ENCODE measurements at places on chromosomes 2 and 18.
A peak's percentile ranks its signal among the peaks of the same experiment; 100 is the strongest.

- DNase-seq = no peak
Measured at GRCh38 chr2:240499309-240500301, 58.2 kb downstream of the ANKMY1 start.

GRCh38 chr2:64655018-64655664 is 1.4 kb upstream of the SERTAD2 start:
- no peak for DNase-seq

GRCh38 chr2:223404616-223405015 is 197.5 kb downstream of the SCG2 start:
- no peak for DNase-seq

DNA sequence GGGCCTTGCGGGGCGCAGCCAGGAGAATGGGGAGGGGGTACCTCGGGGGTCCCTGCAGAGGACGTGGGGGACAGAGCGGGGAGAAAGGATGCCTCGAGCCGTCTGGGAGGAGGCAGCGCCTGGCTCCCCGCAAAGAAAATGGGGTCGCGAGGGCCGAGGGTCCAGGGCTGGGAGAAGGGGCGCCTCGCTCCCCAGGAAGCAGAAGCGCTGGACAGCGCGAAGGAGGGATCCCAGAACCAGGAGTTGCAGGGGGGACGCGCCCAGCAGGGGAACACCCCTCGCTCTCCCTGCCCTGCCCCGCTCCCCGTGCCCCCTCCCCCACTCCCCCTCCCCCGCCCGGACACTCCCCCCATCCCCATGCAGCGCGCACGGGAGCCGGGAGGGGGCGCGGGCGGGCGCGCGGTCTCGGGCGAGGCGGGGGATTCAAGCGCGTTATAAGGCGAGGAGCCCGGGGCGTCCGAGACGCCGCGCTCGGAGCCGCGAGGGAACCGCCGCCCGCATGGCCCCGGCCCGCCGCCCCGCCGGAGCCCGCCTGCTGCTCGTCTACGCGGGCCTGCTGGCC is at the start of gene ERFE:
TSS of gene ERFE (plus strand) at position 462 of the 562 bp plus-strand sequence. CDS start at position 500, 38 bp downstream.
- no peak for DNase-seq

- no peak for DNase-seq
Measured at GRCh38 chr2:1046067-1046466, 95.4 kb downstream of the SNTG2 start.

DNA sequence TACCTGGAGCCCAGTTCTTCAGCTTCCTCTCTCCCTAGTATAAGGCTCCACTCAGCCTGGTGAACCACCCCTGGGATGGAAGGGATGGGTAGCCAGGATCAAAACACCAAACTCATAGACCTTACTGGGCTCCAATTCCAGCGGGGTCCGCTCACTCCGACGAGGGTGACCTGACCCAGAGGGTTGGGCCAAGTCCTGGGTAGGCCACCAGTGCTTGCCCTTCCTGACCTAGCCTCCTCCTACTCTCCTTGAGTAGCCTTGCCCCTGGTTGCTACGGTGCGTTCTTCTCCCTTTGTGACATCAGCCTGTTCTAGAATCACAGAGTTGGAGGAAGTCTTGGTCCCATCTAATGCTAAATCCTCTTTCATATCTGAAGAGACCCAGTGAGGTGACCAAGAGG is 537 bp upstream of the STAT4 start:
- peak; percentile 2 for DNase-seq

DNA sequence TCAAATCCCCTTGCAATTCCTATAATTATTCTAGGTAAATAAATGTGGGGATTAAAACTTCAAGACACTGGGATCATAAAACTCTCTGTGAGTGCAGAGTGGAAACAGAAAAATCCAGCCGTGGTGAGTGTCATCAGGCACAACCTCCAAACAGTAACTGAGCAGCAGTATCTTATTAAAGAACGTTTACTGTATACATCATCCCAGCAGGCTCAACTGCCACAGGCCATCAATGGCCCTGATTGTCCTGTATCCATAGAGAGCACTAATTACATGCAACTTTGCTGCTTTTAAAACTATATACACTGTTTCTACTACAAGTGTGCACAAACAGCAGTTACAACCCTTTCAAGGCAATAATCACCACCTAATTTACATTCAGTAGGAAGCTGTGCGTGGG is 23.9 kb downstream of the GAREM1 start:
- DNase-seq = no peak

DNA sequence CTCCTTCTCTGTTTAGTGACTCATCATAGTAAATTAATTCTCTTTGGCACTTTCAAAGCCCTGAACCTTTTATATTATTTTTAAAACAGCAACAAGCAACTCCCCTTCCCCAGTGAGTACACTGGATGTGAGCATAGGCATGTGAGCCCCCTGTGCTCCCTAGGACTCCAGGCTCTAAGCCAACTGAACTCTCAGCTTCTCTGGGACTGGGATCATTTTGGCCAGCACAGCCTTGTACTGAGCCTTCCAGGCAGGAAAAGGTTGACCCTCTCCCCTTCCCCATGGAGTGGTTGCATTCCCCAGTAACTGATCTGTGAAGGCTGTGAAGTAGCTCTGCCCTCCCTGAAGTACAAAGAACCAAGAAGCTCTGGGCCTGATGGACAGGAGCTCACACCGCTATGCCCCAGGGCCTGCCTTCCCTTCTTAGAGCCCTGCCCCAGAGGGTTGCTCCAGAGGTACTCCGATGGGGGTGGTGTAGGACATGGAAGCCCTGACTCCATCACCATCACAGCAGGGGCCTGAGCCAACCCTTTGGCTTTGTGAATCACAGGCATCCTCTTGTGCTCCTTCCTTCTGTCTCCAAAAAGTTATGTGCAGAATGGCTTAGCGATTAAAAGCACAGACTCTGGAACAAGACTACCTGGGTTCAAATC is 57.8 kb downstream of the ADD2 start:
- DNase-seq = no peak

DNA sequence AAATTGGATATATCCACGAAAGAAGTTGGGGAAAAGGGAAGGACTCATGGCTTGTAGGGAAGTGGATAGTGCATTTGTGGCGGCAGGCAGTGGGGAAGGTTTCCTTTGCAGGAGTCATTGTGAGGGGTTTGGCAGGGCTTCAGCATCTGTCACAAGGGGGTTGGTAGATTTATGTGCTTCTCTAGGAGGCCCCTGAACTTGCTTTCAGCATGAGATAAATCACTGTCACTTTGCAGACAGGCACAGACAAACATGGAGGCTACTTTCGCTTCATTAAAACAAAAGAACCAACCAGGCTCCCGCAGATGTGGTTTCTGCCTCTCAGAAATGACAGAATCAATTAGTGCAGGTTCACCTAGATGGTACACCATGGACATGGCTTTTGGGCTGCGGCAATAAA is 340.7 kb downstream of the TGIF1 start:
- no peak for DNase-seq

DNA sequence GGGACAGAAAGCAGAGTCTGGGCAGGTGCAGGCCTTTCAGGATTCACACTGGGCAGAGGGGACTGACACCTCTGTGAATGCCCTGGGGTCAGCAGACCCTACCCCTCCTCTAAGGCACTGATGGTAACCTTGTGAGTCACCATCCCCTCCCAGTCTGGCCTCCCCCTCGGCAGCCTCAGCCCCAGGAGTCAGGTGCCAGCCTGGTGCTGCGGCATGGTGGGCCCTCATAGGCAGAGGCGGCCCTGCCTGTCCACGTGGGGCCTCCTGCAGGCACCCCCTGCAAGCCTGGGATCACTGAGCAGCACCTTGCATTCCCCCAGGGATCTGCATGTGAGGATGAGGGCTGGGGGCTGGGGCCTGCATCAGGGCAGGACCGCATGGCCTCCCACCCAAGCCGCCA is 4.8 kb upstream of the GPR17 start:
- DNase-seq = no peak

GRCh38 chr18:79782566-79783308 is 15.0 kb upstream of the KCNG2 start:
- no peak for DNase-seq

GRCh38 chr18:79457652-79458051 is 61.9 kb downstream of the NFATC1 start:
- DNase-seq = no peak

DNA sequence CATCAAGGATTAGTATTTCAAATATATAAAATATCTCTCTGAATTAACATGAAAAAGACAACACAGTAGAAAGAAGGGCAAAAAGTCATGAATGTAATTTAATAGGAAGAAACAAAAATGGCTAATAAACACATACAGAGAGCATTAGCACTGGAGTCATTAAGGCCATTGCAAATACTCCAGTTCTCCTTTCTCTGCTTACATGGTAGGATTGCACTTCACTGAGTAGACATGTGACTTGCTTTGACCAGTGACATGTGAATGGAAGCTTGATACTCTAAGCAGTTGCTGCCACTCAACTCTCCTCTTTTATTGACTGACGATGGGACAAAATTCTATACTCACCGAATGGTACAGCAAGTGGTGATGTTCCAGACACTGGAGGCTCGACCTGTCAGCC is 153.9 kb upstream of the LGALSL start:
- no peak for DNase-seq

DNA sequence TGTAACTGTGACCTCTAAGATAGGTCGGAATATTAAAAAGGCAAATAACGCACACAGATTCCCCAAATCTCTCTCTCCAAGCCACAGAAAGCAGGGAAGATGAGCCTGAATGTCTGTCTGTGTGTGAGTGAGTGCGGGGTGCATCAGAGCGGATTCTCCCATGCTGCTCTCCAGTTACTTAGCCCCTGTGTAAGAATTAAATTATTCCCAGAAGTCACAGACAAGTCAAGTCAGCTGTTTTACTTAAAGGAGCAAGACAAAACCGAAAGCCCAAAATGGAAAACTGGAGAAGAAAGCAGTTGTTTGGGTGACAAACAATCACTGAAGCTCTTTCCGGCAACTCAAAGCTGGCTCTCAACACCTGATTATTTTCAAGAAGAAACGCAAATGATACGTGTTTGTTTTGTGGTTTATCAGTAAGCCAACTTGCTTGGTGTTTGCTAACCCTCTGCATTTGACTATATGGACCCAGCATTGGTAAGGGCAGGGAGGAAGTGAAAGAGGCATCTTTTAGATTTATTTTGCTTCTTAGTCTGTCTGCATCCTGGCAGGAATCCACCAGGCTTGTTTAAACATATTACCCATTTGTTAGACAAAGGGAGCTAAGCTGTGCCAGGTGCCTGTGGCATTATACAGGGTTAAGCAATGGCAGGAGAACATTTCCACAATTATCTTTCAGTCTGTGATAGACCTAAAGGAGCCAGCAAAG is 121.5 kb upstream of the CREB1 start:
- DNase-seq = no peak

- no peak for DNase-seq
Measured at GRCh38 chr18:55504808-55505207, 83.2 kb downstream of the TCF4 start.

GRCh38 chr18:59484561-59485328 is 125.7 kb upstream of the LMAN1 start:
- DNase-seq = no peak

DNA sequence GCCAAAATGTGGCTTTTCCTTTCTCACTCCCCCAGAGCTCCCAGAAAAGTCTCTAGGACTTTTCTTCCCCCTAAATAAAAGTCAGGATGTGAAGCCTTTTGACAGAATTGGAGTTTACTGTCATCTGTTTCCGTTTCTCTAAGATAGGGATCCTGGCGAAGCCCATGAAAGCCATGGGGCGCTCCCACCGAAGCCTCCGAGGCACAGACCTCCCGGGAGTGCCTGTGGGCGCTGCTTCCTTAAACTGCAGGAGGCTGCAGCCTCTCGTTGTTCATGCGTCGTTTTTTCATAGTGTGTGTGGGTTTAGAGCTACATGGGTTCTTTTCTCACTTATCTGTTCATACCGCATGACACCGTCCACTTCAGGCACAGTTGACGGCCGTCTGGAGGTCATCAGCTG is 56.8 kb downstream of the ASAP2 start:
- no peak for DNase-seq

DNA sequence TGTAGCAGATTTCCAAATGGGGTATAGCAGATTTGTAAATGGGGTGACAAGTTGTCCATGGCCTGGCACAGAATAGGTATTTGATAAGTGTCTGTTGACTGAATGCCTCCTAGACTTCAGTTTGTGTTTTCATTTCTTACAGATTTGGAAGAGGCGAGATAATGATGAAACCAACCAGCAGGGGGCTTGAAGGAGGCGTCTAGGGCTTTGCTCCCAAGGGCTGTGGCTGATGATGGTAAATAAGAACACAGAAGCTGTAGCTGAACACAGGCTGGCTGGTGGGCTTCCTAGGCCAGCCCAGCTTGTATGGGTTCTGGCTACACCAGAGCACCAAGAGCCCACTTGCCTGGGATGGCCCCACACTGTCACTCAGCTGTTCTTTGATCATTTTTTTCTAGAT is 19.4 kb downstream of the SFTPB start:
- DNase-seq = no peak

DNA sequence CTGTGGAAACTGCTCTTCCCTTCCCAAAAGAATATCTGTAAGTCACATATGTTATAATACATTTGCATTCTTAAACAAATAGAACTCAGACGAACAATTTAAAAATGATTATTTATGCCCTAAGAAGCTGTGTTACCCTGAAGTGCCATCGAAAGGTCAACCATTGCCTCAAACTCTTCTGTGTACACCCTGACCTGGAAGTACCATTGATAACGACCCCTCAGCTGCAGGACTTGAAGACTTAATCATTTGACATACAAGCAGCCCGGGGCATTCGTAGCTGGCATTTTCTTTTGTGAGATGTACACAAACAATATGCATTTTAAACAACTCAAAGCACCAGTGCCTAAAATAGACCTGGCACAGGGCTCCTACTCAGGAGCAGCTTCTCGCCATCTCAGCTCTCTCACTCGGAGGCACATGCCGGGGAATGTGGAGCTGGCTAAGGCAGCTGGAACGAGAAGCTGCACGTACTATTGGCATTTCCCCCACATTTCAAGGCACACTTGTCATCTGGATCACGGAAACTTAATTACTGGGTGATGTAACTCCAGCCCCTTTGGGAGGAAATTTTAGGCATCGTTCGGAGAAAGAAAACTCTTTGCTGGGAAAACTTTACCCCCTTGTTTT is 170.0 kb upstream of the GALNT5 start:
- DNase-seq = no peak

DNA sequence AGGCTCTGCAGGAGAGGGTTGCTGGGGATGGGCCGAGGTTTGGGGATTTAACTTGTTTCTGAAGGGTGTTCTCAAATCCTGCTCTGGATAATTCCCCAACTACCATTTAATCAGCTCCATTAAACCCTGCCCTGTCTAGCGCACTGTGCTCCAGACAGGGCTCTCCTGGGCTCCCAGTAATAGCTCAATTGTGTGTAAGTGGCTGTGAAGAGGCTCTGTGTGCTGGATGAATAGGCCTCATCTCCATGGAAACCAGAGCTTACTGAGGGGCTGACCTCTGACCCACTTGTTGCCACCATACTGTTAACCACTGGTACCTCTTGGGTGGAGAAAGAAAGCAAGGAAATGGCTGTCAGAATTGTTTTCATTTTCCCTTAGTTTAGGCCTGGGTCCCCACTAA is 92.9 kb downstream of the TGOLN2 start:
- no peak for DNase-seq

- DNase-seq = no peak
Measured at GRCh38 chr2:63422556-63422955, 165.7 kb downstream of the WDPCP start.

- DNase-seq = no peak
Measured at GRCh38 chr2:108363908-108364225, 13.9 kb upstream of the SULT1C4 start.

GRCh38 chr2:61707984-61708852 is 145.6 kb downstream of the FAM161A start:
- no peak for DNase-seq
